GM10248 (cell line): ENCODE measurements at places on chromosomes 2 and 18.

DNA sequence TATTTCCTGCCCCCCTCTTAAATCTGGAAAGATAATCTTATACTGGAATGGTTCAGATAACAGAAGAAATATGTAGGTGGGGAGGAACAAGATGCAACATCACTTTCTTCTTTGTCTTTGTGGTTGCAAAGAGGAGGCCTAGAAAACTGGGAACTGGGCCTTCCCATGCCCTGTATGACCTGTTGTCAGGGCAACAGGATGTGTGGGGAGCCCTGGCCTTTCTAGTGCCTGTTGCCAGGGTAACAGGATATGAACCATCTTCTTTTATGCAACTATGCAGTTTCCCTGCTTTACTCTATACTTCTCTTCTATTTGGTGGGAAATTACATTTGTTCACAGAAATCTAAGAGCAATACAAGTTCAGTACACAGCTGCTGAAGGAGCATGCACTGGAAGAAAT, 79.8 kb upstream of the PDE1A start:
- DNase-seq: no peak

DNA sequence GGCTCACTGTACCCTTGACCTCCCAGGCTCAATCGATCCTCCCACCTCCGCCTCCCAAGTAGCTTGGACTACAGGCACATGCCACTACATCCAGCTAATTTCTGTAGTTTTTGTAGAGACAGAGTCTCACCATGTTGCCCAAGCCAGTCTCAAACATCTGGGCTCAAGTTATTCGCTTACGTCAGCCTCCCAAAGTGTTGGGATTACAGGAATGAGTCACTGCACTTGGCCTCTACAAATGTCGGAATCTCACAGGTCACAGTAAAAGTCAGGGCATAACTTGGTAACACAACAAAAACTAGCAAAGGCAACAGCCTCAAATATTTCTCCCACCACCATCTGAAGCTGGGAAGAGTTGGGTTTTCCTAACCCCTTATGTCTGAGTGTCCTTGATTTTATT, 25.3 kb downstream of the SCG2 start:
- DNase-seq: no peak

- no peak for DNase-seq
Measured at GRCh38 chr2:185608799-185609198, 129.8 kb upstream of the FSIP2 start.

DNA sequence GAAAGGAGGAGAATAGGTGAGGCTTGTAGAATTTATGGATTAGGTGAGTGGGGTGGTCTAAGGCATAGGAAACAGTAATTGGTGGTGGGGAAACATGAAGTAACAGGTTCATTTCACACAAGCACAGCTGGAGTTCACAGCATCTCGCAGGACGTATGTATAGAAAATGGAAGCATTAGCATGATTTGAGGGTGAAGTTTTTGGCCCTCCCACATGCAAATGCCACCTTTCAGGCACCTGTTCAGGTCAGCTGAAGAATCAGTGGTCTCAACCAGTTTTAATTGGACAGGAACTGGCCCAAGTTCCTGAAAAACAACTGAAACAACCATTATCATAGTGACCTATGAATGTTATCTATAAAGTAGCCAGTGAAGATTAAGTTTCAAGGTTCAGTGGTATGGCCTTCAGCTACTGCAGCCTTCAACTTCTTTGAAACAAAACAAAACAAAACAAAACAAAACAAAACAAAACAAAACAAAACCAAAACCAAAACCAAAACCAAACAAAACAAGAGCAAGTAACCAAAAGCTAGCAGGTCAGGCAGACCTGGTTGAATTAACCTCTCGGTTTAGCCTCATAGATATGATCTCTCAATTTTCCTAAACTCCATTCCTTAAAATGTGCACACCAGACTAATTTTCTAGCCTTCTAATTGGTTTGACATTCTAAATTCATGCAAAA, 102.1 kb upstream of the SPHKAP start:
- no peak for DNase-seq

DNA sequence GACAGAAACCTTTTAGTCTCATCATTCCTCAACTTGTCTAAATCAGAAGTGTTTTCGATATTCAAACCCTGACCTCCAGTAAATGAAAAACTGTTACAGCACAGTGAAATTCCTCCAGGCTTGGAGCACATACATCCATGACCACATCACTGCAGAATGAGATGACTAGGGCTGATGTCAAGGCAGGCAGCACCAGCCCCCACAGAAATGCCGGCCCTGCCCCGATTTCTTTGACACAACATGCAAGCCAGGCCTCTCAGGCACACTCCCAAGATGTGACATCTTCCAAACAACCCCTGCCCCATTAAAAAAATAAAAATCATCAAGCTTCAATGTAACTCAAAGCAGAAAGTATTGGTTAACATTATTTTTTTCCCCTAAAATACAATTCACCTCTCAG, 103.3 kb downstream of the CTAGE1 start:
- no peak for DNase-seq

DNA sequence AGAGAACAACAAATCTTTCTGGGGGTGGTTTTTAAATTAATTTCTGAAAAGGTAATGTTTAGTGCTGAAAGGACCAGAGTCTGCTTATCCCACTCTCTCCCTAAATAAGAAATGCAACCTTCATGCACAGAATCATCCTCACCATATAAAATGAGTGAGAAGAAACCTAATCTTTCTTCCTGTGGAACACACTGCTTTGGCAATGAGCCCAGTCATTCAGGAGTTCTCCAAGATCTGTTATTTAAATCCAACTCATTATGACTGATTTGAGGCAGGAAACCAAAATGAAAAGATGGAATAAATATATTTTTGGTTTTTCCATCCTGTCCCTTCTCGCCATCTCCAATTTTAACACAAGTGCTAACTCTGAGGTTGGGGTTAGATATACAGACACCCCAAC, 228.3 kb downstream of the SRBD1 start:
- DNase-seq: no peak

DNA sequence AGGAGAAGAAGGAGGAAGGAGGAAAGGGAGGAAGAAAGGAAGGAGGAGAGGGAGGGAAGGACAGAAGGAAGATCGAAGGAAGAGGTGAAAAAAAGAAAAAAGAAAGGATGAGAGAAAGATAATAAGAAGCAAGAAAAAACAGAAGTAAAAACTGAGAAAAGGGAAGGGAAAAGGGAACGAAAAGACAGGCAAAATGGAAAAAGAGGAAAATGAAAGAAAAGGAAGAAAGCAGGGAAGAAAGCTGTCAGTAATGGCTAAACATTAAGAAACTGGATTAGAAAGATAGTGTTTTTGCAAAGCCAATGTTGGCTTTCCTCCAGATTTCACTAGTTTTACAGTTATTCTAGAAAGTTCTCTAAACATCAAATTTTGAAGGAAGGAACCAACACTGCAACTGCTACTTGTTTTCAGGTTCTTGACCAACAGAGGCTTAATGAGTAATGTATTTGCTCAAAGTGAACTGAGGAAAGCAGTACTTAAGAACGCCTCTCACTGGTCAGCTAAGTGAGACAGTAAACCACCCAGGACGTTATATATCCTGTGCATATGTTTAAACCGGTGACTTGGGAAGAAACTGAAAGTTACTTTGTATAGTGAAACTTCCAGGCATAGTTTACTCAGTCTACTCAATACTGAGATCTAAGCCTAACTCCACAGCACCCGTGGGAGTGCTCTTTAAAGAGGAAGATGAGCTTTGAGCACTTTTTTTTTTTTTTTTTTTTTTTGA, 286.2 kb upstream of the TRIB2 start:
- DNase-seq: peak; percentile 56

DNA sequence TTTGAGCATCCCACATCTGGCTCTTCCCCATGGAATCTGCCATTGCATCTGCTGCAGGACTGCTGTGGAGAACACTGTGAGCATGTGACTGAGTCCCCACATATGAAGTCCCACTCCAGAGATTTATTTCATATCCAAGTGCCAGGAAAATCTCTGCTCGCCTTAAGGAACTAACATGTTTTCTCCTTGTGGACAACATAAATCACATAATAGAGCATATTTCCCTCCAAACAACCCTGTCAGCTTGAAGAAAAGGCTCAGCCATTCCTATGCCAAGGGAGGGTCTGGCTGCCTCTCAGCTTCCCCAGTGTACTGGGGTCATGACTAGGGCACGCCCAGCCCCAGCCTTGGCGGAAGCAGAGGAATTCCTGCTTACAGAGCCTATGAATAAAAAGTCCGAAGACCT, 193.7 kb downstream of the DNER start:
- no peak for DNase-seq

DNA sequence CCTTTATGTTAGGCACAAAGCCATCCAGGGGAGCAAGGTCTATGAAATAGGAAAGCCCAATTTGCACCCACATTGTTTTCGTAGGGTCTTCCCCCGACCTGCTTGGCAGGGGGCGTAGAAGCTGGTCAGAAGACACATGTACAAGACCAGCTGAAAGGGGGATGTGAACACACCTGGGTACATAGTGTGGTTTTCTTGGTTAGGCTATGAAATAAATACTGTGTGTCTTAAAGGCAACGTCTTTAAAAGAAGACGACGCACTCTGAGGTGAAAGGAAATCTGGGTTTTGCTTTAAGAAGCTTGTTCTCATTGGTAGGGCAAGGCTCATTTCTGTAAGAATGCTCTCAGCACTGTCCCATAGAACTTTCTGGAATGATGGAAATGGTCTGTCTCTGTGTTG, 60.0 kb upstream of the KLF7 start:
- no peak for DNase-seq

DNA sequence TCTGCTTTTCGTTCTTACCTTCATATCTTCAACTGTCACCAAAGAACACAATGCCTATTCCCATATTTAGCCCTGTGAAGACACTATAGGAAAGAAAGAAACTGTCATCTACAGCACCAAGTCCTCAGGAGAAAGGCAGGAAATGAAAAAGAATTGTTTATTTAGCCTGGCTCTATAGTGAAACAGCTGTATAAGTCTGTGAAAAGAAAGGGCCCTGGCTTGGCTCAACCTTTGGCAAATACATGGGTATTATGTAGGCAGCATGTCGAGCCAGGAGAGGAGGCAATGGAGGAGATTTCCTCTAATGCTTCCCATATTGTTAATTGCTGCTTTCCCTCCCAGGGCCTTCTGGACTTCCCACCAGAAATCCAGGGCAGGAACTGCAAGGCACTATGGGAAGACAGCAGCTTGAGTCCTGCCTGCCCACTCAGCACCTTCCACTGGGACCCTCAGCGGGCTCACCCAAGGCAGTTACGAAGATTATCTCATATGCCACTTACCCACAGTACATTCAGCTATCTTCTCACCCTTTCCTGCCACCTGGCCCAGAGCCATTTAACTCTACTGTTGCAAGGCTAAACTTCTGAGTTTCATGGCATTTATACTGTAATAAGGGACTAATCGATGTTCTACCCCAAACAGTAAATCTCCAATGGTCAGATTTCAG, 30.1 kb downstream of the SLC8A1 start:
- no peak for DNase-seq

DNA sequence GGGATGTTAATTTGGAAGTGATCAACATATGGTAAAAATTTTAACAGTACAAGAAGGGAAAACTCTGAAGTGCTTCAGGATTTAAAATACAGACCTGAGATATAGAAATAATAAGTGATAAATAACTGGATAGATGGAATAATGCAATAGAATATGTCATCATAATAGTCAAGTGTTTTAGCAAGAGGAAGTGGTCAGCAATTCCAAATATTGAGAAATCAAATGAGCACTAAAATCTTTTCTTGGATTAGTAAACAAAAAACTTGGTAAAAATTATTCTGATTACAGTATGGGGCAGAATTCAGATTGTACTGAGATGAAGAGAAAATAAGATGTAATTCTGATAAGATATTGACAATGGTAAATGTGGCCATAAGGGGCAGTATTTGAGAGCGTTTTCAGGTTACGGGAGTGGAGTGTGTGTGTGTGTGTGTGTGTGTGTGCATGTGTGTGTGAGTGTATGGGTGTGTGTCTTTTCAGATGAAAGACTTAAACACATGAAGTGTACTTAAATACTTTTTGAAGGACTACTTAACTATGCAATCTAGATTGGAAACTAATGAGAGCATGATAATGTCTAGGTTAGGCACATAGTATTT, 217.9 kb upstream of the ITGA4 start:
- DNase-seq: no peak

DNA sequence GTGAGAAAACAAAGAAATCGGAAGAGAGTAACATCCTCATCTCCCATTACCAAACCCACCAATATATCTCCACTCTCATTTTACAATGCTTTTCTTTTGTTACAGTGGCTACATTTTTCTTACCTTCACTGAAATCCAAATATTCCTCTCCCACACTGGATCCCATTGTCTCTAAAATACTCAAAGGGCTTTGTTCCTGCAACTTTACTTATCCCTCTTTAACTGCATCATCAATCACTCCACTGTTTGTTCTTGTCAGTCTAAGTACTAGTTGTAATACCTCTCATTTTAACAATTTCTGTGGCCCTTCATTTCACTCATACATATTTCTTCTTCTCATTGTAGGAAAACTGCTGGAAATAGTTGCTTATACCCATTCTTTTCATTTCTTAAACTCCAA, 464.2 kb upstream of the PIK3C3 start:
- no peak for DNase-seq
